ENCODE measurements at places on chromosomes 13 and 19.

DNA sequence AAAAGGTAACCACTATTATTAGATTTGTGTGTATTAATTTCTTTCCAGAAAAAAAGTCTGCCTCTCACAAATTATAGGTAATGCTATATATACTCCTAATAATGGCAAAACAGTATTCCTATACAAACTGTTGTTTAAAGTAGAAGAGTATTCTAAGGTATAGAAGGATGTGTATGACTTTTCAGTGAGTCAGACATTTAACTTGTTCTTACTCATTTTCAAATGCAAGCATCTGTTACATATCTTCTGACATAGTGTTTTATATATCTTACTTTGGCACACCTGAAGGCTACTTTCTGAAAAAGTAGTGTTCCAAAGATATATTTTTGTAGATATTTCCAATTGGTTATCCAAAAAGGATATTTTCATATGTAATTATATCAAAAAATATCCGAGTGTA is 3.5 kb upstream of the SLITRK5 start:
- DNase-seq: no peak

GRCh38 chr13:75533861-75534260 is 3.8 kb downstream of the COMMD6 start:
- no peak for DNase-seq

GRCh38 chr19:19659646-19660245 is 3.7 kb downstream of the ATP13A1 start:
- DNase-seq: no peak

- no peak for DNase-seq
Observed at GRCh38 chr19:41924151-41925145, 3.8 kb downstream of the ERFL start.

DNA sequence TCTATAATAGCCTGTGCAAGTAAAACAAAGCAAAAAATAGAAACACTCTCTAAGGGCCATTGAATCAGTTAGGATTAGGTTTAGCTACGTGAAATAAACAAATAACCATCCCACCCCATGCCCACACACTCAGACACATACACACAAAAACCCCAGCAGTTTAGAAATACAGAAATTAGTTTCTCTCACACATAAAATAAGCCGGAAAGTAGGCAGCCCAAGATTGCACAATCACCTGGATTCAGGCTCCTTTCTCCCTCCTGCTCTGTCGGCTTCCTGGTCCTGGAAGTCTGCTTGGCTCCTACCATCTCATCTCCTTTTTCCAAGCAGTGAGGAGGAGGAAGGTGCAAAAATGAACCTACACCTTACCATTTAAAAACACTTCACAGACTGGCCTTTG is 22.6 kb upstream of the USP12 start:
- DNase-seq: no peak

Data from NCI-H460 (cell line).